ENCODE measurements at places on chromosomes 6 and 20.

DNA sequence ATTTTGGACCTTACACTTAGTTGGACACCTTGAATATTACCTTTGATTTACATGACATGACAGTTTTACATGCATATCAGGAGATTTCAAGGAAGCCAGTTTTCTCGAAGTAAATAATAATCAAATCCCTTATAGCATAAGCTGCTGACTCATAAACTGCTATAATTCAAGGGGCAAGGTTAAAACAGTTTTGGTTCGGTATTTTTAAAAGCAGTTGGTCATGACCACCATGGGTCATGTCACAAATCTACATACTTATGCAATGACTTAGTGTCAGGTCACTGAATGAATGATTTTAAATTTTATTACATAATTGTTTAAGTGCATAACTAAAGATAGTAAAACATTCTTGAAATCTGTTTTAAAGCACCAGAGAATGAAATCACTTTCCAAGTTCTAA, 158.0 kb downstream of the DST start:
- no peak for DNase-seq

DNA sequence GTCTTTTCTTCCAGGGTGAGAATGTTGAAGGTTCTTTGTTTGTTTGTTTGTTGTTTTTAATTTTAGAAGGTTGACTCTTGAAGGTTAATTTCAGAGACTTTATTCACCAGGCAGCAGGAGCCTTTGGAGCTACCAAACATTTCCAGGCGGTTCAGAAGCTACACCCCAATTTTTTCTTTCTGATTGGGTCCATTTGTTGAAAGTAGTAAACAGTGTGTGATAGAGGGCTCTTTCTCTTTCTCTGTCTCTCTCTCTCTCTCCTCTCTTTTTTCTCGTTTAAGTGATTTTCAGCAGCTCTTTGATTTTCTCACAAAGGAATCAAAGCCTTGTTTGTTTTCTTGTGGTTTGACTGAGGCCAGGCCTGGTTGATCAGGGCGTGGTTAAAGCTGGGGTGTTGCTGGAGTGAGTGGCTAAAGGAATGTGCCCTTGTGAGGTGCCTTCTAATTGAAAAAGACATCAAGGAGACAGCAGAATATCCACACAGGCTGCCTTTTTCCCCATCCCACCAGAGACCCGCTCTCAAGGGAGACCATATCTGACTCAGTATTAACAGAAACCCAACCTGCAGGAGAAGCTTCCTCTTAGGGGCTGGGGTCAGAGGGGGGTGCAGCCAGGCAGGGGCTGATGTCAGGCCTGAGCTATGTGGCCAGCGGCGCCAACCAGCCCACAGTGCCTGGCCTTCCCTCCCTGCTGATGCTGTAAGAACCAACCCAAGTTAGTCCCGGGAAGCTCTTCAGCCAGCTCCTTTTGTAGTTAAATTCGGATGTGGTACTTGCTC, 40.4 kb upstream of the NAA20 start:
- no peak for DNase-seq

DNA sequence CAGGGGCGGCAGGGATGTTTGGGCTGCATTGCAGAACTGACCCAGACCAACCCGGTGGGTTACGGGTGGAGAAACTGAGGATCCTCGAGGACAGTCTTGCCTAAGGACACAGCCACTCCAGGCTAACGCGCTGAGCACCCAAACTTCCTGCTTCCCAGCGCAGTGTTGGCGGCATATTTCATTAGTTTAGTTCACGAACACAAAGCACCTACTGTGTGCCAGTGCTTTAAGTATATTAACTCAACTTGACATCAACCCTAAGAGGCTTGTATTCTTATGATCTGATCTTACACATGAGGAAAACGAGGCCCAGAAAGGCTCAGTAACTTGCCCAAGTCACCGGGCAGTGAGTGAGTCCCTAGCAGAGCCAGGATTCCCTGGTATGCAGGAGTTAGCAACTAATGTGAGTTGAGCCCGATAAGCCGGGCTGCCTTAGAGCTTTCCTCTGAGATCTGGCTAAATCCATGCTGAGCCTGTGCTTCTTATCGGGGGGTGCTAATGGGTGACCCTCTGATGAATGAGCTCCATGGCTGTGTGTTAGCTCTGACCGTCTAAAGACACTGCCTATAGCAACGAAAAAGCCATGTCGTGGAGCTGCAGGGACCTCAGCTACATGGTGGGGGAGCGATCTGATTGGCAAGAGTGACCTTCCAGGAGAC, 92.7 kb downstream of the CD40 start:
- DNase-seq: no peak

- no peak for DNase-seq
These were observed 18.8 kb upstream of the NHSL1 start for GRCh38 chr6:138518054-138518453.
